HS-5 (cell line): ENCODE measurements at places on chromosomes 4 and X.

GRCh38 chrX:113828470-113828869 is 755.4 kb upstream of the HTR2C start:
- no peak for DNase-seq

- no peak for DNase-seq
Observed at GRCh38 chrX:8879750-8880149, 78.6 kb upstream of the FAM9A start.

- no peak for DNase-seq
Observed at GRCh38 chr4:152009983-152010709, 249.3 kb upstream of the GATB start.

DNA sequence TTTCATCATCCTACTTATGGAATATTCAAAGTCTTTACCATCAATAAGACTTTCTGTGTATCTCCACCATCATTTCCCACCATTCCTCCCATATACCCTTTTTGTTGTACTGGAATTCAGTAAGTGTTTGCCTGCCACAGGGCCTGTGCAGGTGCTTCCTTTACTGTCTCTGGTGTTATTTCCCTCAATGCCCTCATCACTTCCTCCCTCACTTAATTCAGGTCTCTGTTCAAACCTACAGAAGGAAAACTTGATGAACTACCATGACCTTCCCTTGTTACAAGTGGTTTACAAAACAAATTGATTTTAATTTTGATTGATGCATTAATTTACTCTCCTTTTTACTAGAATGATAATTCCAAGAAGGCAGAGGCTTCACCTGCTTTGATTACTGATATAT is 159.5 kb upstream of the FAT4 start:
- no peak for DNase-seq

- no peak for DNase-seq
Observed at GRCh38 chr4:80153874-80154544, 43.3 kb upstream of the PRDM8 start.

DNA sequence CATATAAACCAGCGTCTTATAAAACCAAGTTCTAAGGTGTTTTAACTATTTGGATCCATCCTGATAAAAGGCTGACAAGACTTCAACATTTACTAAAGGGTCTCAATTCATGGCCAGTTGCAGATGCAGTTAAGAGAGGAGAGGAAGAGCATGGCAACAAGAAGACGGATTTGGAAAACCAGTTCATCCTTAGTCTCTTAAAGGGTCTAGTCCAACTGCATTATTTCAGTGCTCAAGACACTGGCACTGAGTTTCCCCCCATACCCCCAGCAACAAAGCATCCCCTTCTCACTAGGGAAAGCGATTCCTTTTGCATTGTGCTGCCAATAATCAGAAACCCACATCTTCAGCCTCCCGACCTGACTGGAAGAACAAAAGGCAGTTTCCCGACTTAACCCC is 90.3 kb upstream of the TFDP3 start:
- DNase-seq = no peak

DNA sequence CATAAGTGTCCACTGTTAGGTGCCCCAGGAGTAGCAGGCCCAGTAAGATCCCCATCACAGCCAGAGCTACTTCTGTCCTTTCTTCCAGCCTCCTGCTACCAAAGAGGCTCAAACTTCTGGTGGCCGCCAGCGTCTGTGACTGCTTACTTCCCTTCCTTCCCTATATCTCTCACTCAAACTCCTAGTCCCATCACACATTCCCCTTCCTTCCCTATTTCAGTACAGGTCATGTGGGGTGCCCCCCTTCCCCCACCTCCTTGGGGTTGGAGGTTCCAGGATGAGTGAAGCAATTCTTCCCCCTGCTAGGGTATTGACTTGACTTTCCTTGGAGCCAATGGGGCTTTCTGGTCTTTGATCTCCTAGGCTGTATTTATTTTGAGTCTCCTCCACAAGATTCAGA is at the start of gene VSIG4:
TSS of gene VSIG4 (minus strand) at position 137 of the 400 bp plus-strand sequence. CDS start at position 55, 82 bp downstream.
- no peak for DNase-seq

GRCh38 chrX:19986531-19986930 is 4.3 kb downstream of the BCLAF3 start:
- no peak for DNase-seq

- DNase-seq = no peak
Observed at GRCh38 chrX:140298960-140299825, 205.7 kb downstream of the SOX3 start.

- DNase-seq = no peak
Observed at GRCh38 chrX:101357166-101357795, 8.7 kb upstream of the TIMM8A start.

DNA sequence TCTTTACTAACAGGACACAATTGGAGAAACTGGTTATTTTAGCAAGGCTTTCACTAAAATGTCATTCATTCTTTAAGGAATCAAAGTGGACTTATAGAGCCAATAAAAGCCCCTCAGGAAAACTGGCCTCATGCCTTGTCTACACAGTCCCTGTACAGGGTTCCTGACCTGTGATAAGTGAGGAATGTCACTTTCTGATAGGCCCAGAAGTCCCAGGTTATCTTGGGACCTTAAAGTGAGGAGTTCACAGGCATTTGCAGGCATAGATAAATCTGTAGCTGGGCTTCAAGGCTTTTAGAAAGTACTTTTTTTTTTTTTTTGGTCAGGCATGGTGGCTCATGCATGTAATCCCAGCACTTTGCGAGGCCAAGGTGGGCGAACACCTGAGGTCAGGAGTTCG is 19.4 kb upstream of the STPG2 start:
- no peak for DNase-seq

- DNase-seq = no peak
Observed at GRCh38 chr4:153564630-153565525, 98.7 kb downstream of the TMEM131L start.

DNA sequence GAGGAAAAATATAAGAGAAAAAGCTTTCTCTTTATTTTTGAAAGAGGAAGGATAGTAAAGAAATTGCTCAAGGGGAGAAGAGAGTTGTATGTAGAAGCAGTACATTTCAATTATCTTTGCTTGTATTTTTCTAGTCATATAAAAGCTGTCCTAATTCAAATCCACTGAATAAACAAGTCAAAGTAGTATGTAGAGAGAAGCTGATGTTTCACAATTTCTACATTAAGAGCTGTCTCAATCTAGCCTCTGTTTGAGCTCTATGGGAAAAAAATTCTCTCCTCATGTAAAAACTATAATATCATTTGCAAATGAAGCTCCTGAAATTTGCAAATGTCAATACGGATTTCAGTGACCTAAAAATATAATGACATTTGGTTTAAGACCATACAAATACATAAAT is 52.6 kb downstream of the CHM start:
- no peak for DNase-seq

- DNase-seq = no peak
Observed at GRCh38 chrX:50671661-50672060, 142.3 kb downstream of the SHROOM4 start.
